Amniotic epithelial cell (primary cell): ENCODE measurements at places on chromosomes 2 and 18.

GRCh38 chr2:37877457-37878315 is 47.4 kb upstream of the RMDN2 start:
- DNase-seq: peak; percentile 53

- DNase-seq: peak; percentile 33
Measured at GRCh38 chr2:15747603-15748471, 156.2 kb downstream of the DDX1 start.

DNA sequence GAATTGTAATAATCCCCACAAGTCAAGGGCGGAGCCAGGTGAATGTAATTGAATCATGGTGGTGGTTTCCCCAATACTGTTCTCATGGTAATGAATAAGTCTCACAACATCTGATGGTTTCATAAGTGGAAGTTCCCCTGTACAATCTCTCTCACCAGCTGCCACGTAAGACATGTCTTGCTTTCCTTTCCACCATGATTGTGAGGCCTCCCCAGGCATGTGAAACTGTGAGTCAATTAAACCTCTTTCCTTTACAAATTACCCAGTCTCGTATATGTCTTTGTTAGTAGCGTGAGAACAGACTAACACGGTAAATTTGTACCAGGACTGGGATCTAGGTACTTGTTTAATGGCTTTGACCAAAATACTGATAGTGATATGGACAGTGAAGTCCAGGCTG is 744.3 kb upstream of the REG3G start:
- DNase-seq: no peak

DNA sequence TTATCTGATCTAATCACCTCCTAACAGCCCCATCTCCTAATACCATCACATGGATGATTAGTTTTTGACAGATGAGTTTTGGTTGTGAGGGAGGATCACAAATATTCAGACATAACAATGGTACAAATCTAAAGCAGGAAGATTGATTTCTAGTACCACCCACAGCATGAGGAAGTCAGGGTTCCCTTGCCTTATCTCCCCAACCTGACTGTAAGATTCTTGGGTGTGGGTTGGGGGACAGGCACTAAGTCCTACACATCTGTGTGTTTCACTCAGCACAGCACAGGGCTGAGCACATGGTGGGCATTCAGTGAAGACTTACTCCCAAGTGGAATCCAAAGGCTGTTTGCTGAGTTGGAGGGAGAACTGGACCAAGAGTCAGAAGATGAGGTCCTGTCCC is 93.8 kb upstream of the CXCR4 start:
- DNase-seq: no peak

DNA sequence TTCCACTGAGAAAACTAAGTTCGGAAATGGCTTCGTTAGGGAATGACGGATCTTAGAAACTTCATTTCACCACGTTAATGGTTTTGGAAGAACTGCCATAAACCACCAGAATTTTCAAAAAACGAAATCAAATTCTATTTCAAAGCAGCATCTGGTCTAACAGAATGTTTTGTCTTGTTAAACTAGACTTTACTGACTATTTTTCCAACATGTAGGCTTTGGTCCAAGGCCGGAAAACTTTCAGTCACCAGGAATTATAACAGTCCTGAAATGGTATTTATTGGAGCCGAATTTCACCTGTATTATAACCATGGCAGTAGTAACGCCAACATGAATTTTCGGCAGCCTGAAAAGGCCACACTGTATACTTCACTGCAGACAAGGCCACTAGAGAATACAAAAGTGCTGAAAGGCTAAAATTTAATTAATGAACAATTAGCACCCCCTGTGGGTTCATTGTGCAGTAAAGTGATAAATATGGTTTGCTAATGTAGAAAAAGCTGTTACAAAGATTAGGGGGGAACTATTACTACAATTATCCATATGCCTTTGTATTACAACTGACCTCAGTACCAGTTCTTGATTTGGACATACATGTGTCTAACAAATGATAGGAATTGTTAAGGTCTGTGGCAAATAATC is 116.4 kb downstream of the ZNF521 start:
- no peak for DNase-seq

GRCh38 chr2:190357600-190357999 is 14.2 kb downstream of the INPP1 start:
- DNase-seq: no peak

- DNase-seq: no peak
Measured at GRCh38 chr2:114219456-114219855, 223.0 kb upstream of the DPP10 start.

DNA sequence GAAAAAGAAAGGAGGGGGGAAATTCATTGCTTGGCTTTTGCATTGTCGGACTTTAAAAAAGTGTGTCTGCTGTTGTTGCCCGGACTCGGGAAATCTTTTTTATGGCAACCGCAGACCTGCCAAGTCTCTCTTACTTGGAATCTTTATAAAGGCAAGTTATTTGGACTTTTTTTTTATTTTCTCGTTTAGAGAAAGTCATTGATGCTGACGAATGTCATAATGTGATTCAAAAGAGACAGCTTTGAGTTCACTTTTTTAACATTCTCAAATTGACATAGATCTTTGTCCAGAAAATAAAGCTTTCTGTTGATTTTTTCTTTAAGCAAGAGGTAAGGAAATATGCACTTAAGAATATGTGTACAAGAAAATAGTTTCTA is 651 bp upstream of the ZNF521 start:
- DNase-seq: no peak

DNA sequence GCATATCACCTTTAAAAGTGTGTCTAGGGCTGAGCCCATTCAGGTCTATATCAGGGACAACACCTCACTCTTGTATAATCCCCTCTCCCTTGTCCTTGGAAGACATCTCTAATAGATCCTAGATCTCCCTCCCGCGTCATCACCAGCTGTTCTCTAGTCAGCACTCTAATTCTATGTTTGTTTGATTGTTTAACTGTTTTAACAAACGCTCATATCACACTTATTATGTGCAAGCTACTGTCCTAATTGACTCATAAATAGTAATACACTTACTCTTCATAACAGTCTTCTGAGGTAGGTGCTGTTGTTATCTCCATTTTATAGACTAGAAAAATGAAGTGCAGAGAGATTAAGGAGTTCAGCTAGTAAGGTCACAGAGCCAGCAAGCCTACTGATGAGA is 1.6 kb upstream of the ERMN start:
- DNase-seq: no peak

DNA sequence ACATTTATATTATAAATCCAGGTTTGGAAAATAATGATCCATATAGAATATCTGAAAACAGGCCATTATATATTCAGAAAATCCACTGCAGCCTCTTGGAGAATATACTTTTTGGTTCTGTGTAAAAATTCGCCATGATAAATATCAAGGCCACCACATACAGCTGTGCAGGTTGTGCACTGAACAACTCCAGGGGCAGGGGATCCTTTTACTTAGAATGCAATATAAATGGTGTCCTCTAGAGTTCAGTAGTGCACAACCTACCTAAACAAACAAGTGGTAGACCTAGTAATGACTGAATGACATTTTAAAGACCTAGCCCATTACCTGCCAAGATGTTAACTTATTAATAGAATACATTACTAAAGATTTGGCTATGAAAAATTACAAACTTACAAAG is 22.4 kb downstream of the MOGAT1 start:
- DNase-seq: peak; percentile 38

GRCh38 chr2:235868224-235868623 is 300.0 kb downstream of the GBX2 start:
- peak; percentile 78 for DNase-seq

- DNase-seq: no peak
Measured at GRCh38 chr18:10262566-10262965, 191.9 kb upstream of the APCDD1 start.

DNA sequence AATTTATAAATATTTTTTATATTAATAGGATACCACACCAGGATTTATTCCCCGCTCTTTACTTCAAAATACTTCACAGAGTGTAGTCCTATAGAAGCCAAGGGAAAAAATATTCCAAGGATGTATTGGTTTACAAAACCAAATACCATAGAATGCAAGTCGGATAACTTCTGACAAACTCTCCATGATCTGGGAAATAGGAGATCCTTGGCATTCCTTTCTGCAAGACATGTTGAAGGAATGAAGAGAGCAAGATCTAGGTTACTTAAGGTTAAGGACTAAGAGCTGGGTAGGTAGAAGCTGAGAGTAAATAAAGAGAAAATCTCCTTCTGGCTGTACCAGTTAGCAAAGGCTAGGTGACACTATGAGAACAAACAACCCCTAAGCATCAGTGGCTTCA is 141.2 kb downstream of the LRATD1 start:
- no peak for DNase-seq

GRCh38 chr2:8629402-8629801 is 52.5 kb upstream of the ID2 start:
- no peak for DNase-seq

GRCh38 chr2:152396051-152396511 is 61.1 kb downstream of the FMNL2 start:
- no peak for DNase-seq

DNA sequence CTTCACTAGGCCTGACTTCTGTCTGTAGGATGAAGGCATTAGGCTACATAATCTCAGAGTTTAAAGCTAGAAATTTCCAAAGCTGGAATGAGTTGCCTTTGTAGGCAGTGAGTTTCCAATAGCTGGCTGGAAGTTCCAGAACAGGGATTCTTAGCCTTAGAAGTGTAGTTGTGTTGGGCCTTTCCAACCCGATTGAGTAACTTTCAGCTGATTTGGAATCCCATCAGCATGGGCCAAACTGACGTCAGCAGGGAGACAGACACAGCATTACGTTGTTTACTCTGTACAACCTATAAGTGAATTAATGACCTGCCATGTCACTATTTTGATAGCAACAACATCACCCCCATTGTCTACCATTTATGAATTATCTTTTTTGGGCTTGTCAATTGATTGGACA is 56.9 kb downstream of the SETBP1 start:
- DNase-seq: no peak

- DNase-seq: no peak
Measured at GRCh38 chr18:8367217-8367988, 241.8 kb upstream of the RAB12 start.

GRCh38 chr2:20557635-20558034 is 93.3 kb downstream of the HS1BP3 start:
- DNase-seq: no peak

- peak; percentile 52 for DNase-seq
Measured at GRCh38 chr2:88656690-88657089, 29.4 kb upstream of the EIF2AK3 start.

- DNase-seq: no peak
Measured at GRCh38 chr2:49033394-49034185, 120.7 kb downstream of the FSHR start.

DNA sequence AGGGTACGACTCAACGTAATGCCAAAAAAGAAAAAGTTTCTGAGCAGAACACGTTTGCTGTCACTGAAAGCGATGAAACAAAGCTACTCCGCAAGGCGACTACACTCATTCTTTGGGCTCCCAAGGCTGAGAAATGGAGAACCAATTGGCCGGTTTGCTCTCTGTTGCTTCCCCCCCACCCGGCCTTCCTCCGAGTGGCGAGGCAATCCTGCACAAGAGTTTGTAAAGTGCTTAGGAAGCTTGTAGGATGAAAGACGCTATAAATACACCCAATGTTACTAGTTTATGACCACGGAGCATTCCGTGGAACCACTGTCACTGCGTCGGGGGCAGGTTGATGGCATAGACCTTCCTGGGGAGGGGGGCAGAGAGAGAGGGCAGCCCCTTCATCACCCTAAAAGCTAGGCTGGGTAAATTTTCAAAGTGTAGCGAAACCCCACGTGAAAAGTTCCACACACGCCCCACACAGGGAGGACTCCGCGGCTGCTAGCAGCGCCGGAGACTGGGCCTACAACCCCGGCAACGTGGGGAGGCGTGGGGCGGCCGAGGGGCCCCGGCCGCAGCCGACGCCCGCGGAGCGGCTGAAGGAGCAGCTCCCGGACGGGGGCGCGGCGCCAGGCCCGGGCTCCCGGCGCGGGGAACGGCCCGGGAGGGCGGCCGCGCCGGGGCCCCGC is 915 bp downstream of the CUL3 start:
- DNase-seq: peak; percentile 41

DNA sequence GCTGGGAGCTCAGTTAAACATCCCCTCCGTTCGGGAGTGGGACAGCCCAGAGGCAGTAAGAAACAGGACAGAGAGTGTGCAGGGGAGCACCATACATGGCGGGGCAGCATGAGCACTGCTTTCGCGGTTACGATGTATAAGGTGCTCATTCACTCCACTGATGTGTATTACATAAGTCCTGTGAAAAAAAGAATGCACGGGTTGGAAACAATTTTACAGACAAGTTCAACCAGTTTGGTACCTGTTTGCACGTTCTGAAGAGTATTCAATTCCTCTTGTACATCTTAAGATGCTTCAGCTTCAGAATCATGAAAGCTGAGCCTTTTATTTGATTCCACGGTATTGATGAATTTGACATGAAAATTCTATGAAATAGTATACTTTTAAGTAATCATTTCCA is 97.8 kb upstream of the NETO1 start:
- DNase-seq: no peak

GRCh38 chr2:188668017-188668680 is 306.0 kb upstream of the COL3A1 start:
- peak; percentile 93 for DNase-seq

DNA sequence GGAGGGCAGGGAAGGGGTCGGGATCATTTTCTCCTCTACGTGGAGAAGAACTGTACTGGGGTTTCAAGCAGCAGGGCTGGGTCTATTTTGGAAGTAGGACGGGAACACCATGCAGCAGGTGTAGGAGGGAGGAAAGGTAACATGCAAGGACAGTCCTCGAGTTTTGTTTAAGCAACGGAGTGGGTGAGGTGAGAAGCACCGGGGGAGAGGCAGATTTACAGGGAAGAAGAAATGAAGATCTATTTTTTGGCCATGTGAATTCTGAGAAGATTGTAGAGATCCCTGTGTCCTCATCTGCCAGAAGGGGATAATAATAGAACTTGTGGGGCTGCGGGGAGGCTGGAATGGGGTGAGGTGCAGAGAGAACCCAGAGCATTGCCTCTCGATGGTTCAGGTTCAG is 85.6 kb downstream of the INPP5D start:
- DNase-seq: no peak

GRCh38 chr2:38945911-38946310 is 56.2 kb downstream of the ARHGEF33 start:
- DNase-seq: no peak

DNA sequence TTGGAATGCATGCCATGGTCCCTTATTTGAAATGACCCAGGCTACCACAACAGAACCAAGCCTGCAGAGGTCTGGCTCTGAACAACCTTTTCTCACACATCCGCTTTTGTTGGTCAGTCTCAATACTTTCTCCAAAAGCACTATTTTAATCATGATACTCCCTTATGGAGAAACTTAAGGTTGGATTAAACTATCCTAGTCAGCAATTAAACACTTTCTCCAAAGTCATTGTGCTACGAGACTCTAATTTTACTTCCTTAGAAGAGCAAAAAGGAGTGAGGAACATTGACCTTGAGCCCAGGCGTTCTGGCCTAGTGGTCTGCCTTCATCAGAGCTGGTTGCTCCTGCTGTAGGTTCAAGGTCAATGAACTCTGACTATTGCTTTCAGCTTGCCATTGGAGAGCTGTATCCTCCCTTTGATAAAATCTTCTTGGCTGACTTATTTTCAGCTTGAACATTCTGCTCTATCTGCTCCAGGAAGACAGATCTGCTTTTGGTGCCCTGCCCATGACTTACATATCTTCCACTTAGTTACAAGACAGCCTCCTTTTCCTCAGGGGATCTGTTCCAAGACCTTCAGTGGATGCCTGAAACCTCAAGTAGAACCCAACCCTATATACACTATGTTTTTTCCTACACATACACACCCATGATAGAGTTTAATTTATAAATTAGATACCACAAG is 91.2 kb downstream of the NCKAP5 start:
- no peak for DNase-seq
